ENCODE measurements at places on chromosomes 2 and 18.

GRCh38 chr2:51723691-51724090, 691.8 kb upstream of the NRXN1 start:
- DNase-seq: no peak

DNA sequence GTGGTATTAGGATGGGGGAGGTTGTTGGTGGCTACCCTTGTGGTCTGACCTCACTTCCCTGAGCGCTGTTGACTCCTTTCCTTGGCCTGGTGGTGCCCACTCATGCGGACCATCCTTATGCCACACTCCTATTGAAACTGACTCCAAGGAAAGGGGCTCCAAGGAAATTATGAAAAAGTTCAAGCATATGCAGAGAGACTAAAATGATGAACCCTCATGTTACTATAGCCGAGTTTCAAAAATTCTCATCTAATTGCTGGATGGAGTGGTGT, 96.2 kb upstream of the STPG4 start:
- DNase-seq: no peak

DNA sequence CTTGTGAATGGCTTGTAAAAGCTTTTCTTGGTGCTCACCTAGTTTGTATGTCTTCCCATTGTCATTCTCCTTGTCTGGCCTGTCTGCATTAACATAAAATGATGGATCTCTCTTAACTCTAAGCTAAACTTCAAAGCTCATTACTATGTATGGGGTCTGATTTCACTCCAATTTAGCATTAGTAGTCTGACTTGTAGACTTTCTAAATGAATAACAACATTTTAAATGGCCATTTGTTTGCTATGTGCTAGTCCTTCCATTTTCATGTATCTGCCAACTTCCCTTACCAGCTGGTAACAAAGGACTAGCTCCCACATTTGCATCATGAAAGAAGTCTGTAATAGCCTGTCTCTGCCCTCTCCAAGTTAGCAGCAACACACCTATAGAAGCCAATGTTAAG, 324.2 kb upstream of the RGPD4 start:
- DNase-seq: no peak

DNA sequence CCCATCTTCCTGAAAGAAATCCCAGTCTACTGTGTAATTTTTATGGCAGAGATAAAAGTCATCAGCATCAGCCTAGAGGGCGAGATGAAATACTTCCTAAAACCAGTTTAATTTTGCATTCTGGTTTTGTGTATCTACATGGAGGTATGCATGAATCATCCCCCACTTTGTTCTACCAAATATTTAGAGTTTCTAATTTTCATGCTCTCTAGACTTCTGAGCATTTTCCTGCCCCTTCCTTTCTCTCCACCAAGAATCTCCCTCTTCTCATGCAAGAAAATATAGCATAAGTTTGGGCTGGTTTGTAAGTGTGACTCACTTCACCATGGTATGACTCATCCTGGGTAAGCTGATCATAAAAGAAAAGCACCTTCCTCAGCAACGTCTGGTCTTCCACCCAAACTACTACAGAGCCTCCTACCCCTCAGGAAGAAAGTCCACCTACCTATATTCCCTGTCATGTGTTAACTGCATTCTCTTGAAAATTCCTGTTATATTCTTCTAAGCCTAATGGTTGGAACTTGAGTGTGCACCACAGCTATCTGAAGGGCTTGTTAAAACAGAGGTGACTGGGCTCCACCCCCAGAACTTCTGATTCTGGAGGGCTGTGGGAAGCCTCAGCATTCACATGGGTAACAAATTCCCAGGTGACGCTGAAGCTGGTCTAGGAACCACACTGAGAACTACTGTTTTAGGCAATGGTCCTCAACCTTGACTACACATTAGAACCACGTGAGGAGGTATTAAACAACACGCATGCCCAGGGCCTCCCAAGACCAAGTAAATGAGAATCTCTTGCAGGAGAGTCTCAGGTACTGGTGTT, 37.4 kb upstream of the RAPGEF4 start:
- DNase-seq: peak; percentile 44

DNA sequence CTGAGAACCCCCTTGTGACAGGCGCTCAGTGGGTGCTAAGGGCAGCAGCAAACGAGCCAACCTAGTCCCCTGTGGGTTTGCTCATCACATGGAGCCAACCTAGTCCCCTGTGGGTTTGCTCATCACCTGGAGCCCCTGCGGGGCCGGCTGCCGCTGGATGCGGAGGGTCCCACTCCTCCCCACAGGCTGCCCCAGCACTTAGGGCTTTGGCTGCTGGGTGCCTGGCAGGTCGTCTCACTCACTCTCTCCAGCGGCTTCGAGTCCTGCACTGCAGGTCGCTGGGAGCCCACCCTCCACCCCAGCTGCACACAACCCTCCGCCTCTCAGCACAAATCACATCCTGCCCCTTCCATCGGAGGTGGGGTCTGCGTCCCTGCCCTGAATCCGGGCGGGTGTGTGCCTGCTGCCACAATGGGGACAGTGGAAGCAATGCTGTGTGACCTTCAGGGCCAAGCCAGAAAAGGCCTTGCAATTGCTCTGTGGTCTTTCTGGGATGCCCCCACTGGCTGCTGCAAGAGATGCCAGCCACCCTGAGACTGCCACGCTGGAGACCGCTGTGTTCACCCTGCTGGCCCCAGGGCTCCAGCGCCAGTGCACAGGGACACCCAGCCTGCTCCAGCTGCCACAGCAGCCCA, 248.1 kb upstream of the SALL3 start:
- DNase-seq: no peak

DNA sequence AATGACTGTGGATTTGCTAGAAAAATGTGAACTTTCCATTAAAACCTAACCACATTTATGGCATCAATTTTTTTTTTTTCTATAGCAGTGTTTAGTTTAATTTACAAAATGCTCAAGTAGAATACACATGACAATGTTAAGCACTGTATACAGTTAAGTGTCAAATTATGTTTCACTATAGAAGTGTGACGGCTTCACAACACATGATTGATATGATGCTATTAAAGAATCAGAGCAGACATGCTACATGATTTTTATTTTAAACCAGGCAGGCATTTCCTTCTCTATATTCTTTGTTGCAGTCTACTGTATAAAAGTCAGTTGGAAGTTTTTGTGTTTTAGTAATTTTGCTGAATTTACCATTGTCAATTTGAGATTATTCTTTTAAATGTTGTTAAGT, 43.6 kb downstream of the PROKR1 start:
- DNase-seq: no peak

DNA sequence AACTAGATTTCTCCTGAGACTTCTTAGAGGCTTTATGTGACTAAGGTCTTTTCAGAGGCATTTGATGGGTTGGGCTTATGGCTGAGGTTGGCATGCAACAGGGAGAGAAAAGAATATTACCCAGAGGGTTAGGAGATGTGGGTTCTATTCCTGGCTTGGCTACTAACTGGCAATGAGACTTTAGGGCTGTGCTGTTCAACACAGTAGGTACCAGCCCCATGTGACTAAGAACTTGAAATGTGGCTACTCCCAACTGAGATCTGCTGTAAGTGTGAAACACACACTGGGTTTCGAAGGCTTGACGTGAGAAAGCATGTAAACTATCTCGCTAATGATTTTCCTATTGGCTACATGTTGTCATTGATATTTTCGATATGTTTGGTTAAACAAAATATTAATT, 324.9 kb upstream of the SLC14A2 start:
- DNase-seq: no peak

- no peak for DNase-seq
Measured at GRCh38 chr2:62966991-62967390, 83.6 kb upstream of the OTX1 start.

- DNase-seq: no peak
Measured at GRCh38 chr2:181022652-181023051, 42.2 kb downstream of the UBE2E3 start.

GRCh38 chr2:72051971-72052505, 95.6 kb downstream of the CYP26B1 start:
- DNase-seq: no peak

DNA sequence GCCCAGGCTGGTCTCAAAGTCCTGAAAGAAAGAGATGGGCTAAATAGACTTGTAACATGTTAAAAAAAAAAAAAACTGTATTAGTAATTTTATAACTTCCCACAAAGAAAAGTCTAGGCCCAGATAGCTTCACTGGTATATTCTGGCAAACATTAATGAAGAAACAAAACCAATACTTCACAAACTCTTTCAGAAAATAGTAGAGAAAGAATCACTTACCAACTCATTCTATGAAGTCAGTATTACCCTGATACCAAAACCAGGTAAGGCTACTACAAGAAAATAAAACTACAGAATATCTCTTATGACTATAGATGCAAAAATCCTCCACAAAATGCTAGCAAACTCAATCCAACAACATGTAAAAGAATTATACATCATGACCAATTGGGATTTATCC, 59.9 kb upstream of the ODC1 start:
- DNase-seq: no peak

GRCh38 chr2:207230261-207231105, 64.7 kb upstream of the KLF7 start:
- DNase-seq: no peak

DNA sequence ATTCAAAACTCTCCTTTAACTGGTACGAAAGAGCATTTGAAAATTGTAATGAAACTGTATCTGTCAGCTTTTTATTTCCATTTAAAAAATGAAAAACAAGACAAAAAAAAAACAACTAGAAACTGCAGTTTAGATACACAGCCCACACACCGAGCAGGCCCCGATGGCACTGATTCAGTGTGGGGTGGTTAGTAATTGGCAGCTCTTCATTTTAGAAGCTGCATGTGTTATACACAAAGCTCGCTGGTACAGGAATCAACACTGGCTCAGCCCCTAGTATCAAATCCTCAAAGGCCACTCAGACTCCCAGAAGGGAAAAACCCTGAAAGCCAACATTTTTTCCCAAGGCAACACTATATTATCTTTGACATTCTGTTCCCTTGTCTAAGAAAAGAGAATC, 30.5 kb upstream of the RMDN2 start:
- DNase-seq: peak; percentile 61

GRCh38 chr18:74718312-74718711, 120.6 kb downstream of the ZNF407 start:
- no peak for DNase-seq

GRCh38 chr2:73895473-73895872, 2.7 kb downstream of the ACTG2 start:
- DNase-seq: no peak

DNA sequence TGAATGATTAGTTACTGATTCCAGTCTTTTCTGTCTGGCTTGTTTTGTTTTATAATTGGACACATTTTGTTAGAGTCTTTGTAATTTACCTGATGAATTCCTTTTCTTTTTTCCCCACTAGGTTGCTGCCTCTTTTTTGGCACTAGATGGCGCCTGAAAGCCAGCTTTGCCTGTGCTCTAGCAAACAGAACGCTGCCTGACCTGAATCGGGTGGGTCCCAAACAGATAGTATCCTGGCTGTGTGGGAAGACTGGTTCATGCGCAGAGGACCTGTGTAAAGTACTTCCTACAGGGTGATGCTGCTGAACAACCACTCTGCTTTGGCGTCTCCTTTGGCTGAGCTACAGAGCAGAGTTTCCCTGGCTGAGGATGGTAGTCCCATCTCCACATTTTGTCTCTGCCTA, 288.2 kb downstream of the IKZF2 start:
- no peak for DNase-seq

DNA sequence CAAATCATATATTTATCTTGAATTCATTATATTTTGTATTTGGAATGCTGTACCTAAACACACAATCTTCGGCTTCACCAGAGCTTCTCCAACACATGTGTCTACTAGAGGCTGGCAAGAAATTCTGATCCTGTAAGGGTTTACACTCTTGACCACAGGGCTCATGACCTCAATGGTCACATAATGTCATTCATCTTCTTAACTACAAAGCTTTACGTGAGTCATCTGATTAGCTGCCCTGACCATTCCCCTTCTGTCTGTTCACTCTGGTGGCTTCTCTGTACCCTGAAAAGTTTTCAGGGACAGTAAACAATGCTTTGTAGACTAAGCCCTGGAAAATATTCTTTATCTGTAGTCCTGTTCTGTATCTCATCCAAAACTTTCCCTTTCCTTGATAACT, 423.9 kb downstream of the CMPK2 start:
- no peak for DNase-seq

DNA sequence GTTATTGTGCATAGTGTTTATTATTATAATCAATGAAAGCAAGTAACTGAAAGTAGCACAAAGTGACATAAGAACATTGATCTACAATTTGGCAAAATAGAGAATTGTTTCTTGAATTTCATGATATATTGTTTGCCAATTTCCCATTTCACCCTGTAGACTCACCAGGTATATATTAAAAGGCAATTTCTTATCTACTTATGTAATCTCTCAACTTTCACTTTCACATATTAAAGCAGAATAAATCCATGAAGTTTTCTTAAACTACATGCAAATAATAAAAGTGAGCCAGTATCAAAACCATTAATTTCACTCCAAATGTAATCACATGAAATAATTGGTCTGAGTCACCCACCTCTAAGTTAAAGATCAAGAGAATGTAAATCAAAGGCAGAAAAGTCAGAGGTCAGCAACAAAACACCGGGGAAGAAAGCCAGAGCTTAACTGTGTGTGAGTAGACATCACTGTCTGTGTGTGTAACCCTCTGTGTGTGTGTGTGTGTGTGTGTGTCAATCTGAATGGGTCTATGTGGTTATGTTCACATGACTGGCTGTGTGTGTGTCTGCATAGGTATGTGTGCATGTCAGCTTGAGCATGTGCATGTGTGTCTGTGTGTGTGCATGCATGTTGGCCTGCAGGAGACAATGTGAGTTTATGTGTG, 44.1 kb downstream of the ZNF385B start:
- DNase-seq: no peak

GRCh38 chr2:133004623-133005022, 334.6 kb upstream of the LYPD1 start:
- no peak for DNase-seq

- peak; percentile 24 for DNase-seq
Measured at GRCh38 chr18:47832348-47832747, 98.1 kb downstream of the SMAD2 start.

DNA sequence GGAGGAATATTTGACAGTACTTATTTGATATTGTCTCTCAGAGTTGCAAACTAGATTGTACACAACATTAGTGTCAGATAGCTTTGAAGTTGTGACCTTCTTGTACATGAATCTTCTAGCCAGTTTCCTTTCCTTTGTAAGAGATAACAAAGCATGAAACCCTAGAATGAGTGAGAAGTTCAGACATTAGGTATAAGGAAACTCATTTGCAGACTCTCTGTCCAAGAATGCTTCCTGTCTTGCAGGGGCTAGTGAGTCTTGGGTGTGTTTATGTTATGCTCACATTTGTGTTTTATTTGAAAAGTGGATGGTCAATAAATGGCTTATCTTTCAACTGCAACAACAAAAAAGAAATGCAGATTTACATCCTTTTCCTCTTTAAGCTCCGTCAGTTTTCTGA, 1.4 kb downstream of the BOD1L2 start:
- no peak for DNase-seq

Data from GM03348 (cell line).